Neural cell (in vitro differentiated cells): ENCODE measurements at places on chromosomes 3 and 15. TPM values are rescaled to one million over a fixed set of nuclear protein-coding genes. Genes with fewer than 3 reads are reported as not detected.

The RYR3 gene
- 12.6 and 14.1 TPM in 2 replicates for polyA plus RNA-seq

The GOLGA6B gene
- polyA plus RNA-seq, result not detected in 2 replicates

The ZPLD1 gene
- 0.50 TPM in 1 of 2 replicates, not detected in the other for polyA plus RNA-seq

The C3orf70 gene
- 3.3 and 3.4 TPM in 2 replicates for polyA plus RNA-seq

The MORC1 gene
- not detected in 2 replicates for polyA plus RNA-seq

The THPO gene
- polyA plus RNA-seq, result 0.18 and 0.59 TPM in 2 replicates

The GPR149 gene
- polyA plus RNA-seq, result 10.7 and 10.9 TPM in 2 replicates

The TMEM207 gene
- 0.27 TPM in 1 of 2 replicates, not detected in the other for polyA plus RNA-seq

The SOX14 gene
- polyA plus RNA-seq, result not detected in 2 replicates

The MESP1 gene
- polyA plus RNA-seq, result 4.8 and 5.5 TPM in 2 replicates

The VIPR1 gene
- 1.6 and 5.0 TPM in 2 replicates for polyA plus RNA-seq

The RUBCN gene
- polyA plus RNA-seq, result 16.1 and 22.8 TPM in 2 replicates

The FMN1 gene
- polyA plus RNA-seq, result 0.26 and 0.40 TPM in 2 replicates

The SCN11A gene
- polyA plus RNA-seq, result 2.2 and 2.8 TPM in 2 replicates

The HCLS1 gene
- 0.25 and 0.28 TPM in 2 replicates for polyA plus RNA-seq

The GALNT15 gene
- polyA plus RNA-seq, result 1.5 TPM in 2 replicates
